ENCODE measurements at places on chromosomes 1 and 21.
A peak's percentile ranks its signal among the peaks of the same experiment; 100 is the strongest.

DNA sequence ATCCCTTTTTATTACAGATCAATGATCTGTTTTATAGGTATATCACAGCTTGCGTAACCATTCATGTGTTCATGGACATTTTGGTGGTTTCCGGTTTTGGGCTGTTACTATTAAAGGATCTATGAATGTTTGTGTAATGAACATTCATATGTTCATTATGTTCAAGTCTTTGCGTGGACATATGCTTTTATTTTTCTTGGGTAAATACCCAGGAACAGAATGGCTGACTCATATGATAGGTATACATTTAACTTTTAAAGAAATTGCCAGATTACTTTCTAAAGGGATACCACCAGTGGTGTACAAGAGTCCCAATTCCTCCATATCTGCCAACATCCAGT lies 73.7 kb downstream of the SPATA46 start:
- no peak for DNase-seq

DNA sequence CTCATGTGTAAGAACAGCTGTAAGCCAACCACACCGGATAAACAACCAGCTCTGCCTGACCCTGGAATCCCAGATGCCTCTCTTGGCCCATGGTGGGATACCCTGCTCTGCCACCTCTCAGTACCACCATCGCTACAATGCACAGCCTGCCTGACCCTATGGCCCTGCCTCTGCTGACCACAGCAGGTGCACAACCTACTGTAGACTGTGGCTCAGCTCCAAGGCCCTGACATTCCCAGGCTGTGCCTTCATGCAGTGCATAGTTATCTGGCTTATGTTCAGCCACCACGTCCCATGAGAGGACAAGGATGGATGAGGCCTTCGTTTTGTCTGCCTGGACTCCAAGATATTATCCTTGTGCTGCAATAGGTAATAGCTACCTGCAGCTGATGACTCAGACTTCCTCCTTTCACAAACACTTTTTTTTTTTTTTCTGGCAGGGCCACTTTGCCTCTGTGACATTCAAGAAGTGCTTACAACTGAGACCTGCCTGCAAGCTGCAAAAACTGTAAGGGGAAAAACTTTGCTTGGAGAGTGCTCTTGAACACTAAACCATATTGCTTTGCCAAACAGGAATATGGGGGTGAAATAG lies 177.7 kb downstream of the URB2 start:
- no peak for DNase-seq

- no peak for DNase-seq
Observed at GRCh38 chr1:101207891-101208290, 28.9 kb upstream of the S1PR1 start.

DNA sequence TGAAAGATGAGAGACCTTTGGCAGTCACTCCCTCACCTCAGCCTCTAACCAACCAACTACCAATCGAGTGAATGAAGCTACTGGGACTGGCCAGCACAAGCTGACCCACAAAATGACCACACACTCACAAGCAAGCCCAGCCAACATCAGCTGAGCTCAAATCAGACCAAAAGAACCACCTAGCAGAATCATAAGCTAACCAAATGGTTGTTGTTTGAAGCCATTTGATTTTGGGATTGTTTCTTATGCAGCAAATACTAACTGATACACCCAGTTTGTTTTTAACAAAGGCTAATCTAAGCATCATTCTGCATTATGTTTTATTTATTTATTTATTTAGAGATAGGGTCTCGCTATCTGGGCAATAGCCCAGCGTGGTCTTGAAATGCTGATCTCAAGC lies 310.4 kb downstream of the SETD4 start:
- no peak for DNase-seq

DNA sequence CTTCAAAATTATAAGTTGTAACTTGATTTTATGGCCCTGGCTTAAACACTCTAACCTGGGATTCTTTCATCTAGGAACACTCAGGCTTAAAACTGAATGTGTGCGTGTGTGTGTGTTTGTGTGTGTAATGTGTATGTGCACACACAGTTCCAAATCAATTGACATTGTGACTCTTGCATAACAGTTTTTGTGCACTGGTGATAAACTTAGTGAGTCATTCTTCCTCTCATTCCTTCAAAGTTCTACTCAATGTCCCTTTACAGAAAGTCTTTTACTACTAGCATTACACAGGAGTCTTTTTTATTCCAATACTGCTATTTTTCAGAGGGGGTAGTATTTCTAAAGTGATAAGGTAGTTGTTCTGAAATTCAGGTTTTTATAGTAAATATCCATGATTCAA lies 943.6 kb downstream of the KCNT2 start:
- no peak for DNase-seq

DNA sequence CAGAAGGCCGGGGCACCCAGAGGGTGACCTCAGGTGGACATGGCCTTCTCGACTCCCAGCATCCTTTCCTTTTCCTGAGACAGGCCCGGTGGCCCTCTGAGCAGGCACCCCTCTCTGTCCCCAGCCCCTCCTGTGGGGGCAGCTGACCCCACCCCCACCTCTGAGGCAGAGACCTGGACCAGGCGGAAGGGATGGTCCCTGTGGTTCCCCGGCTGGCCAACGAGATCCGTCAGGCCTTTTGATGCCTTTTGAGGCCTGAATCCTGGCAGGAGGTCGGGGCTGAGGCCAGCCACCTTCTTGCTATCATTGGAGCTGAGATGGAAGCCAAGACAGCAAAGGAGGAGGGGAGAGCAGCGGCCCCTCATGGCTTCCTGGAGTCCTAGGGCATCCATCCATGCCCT lies 50.2 kb upstream of the ACTRT2 start:
- no peak for DNase-seq

- no peak for DNase-seq
Observed at GRCh38 chr21:27202301-27202700, 235.4 kb upstream of the ADAMTS5 start.

- no peak for DNase-seq
Observed at GRCh38 chr21:40765811-40766210, 81.1 kb downstream of the DSCAM start.

DNA sequence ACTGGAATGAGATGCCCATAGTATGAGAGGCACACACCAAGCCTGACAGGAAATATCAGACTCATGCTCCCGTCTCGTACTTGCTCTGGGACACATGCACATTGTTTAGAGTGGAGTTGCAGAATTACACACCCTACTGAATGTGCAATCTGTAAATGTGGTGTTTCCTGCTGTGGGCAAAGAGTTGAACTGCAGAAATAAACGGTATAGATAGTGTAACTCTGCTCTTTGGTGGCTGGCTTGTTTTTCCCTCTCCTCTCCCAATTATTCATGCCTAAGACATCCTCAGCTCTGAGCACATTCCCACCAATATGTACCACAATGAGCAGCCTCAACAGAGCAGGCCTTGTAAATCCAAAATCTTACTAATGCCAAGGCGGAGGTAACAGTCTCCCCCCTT lies 90.1 kb upstream of the DIRAS3 start:
- no peak for DNase-seq

DNA sequence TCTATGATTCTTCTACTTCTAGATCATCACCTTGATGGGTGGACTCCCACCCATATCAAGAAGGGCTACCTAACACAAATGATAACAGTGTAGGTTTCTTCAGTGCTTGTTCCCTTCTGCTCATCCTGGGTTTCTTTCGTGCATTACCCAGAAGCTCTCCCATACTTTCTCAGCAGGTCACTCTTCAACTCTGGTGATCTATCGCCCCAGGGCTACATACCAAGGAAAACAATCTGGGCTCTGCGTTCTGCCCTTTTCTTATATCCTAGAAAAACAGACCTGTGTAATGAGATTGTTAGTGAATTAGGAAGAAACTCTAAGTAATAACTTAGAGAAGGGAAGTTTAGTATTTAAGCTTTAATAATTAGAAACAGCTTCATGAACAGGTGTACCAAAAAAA lies 370.6 kb upstream of the SPAG17 start:
- DNase-seq: no peak

DNA sequence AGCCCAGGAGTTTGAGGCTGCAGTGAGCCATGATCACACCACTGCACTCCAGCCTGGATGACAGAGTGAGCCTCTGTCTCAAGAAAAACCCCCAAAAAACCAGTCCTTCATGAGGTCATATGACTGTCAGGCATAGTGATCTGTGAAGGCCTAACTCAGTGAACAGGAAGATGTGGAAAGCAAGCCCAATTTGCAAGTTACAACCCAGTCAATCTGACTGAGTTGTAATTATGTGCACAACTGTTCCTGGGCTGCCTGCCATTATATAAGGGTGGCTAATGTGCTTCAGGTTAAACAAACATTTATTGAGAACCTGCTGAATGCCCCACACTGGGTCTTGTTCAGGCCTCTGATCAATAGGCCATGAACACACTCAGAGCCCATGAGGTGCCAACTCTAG lies 38.2 kb upstream of the KIRREL1 start:
- DNase-seq: no peak

DNA sequence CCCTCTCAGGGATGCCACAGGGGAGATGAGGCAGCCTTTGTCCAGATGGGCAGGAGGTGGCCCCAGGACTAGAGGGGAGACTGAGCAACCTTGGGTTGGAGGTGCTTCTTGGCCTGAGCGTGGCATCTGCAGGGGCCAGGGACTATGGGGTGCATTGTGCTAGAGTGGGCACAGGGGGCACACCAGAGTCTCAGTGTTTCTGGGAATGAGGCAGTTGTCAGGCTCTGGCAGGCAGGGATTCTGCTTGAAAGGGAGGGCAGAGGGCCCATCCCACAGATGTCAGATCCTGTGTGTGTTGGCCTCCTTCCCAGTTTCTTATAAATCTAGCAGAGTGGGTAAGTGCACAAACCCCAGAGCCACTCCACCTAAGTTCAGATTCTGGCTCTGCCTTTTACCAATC lies 13.7 kb downstream of the LGR6 start:
- DNase-seq: no peak

DNA sequence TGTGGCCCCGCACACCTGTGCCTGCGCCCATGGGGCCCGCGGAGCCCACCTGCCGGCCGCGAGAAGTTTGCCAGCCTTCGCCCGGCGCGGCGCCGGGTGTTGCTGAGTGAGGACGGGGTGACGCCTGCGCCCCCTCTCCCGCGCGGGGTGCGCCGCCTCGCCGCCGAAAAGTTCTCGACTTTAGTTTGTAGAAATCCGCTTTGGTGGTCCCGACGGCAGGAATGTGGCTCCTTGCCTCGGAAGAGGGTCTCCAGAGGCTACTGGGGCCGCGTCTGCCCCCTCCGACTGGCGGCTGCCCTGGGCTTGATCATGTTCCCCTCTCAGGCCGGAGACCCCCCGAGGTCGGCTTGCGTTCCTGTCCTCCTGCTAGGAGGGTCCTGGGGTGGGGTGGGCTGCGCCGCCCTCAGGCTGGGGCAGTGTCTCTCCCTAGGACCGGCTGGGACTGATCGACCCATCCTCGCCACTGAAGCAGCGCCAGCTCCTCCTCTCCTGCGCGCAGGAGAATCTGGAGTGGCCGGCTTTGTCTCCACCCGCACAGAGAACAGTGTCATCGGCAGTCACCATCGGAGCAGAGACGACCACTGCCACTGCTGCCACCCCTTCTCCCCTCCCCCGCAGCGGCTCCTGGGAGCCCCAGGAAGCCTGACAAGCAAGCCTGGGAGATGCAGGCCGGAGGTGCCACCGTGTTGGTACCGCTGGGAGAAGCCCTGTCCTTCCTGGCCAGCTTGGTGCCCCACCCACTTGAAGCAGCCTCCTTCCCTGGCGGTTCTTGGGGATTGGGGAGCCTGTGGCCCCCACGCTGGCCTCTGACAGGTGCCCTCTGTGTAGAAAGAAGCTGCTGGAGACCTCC lies 553 bp upstream of the SLC30A2 start:
- no peak for DNase-seq

- peak; percentile 8 for DNase-seq
Observed at GRCh38 chr1:103525114-103525606, 339 bp upstream of the RNPC3 start.

DNA sequence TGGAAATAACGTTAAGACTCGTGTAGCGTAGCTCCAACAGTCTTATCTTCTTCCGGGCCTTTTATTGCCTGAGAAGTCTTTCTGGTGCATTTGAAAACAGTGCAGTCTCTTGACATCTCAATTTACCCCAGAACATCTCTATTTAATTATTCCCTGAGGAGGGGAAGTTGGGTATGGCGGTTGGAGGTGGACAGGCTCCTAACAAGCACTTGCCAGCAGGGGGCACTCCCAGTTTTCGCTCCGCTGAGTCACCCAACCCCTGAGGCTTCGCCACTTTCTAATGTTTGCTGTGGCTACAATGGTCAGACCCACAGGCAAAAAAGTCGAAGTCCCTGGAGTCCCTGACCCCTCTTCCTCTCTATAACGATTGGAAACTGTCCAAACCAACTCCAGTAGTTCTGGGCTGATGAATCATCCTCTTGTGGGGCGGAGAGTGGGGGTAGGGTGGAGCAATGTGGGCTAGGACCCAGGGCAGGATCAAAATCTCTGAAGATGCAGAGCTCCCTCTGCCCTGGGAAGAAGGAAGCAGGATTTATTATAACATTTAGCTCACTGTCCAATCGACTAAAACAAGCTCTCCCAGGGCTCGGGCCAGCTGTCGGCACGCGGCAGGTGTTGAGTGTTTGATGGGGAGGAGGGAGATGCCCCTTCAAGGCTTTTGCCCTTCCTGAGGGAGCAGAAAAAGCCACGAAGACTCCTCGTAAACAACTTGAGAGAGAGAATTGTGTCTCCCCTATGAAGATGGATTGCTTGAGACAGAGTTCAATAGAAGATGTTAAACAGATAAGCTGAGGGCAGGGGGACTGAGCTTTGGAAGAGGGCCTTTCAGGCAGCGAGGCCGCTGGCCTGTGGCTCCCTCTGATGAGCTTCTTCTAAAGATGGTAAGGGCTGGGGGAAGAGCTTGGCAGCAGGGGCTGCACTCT lies 85.7 kb downstream of the BRINP2 start:
- no peak for DNase-seq

GRCh38 chr1:107529511-107530149 lies 388.8 kb downstream of the NTNG1 start:
- DNase-seq: no peak

DNA sequence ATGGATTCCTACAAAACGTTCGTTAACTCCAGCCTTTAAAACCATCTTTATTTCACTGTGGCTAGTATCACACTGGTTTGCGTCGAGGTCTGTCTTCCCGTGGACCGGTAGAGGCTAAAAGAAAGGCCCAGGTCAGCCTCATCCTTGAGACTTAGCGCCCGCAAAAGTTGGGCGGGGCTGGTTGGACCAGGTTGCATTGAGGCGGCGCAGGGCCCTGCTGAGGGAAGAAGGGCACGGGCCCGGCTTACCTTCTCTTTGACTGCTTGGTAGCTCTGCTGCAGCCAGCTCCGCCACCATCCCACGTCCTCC lies 455 bp downstream of the BSDC1 start:
- peak; percentile 2 for DNase-seq

GRCh38 chr1:38805036-38805435 lies 54.5 kb downstream of the RRAGC start:
- no peak for DNase-seq

Data from CD4-positive, alpha-beta T cell treated with Interleukin-6 at 100 ng/mL for 8 hours (primary cell).